Anterior cingulate cortex (tissue), 58 donors: ENCODE measurements at places on chromosomes 11 and 22.

DNA sequence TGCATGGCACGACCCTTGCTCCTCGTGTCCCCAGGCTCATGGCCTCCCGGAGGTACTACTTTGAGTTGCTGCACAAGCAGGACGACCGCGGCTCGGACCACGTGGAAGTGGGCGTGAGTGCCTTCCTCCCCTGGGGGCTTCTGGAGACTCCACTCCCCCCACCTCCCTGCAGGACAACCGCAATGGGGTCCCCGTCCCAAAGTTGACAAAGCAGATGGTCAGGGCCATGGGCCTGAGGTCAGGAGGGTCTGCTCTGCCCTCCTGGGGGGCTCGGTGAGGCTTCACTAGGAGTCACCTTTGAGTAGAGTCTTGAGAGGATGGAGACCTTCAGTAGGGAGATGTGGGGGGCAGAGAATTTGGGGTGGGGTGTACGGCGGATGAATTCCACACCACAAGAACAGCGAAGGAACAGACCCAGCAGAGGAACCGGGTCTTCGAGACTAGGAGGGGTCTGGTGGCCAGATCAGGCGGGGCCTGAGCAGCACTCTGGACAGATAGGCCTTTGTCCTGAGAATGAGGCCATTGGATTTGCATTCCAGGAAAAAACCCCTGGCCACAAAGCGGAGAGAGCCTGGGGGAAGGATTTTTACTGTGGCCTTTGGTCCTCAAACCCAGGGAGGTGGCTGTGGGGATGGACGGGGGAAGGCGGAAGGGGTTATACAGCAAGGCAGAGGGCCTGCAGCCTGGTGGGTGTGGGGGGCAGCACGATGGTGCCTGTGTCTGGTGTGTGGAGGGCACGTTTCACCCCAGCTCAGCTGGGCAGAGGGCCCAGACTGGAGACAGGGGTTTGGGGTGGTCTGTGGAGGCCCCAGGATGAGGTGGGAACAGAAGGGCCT, 4.6 kb downstream of the B4GALNT4 start:
- no peak for DNase-seq

DNA sequence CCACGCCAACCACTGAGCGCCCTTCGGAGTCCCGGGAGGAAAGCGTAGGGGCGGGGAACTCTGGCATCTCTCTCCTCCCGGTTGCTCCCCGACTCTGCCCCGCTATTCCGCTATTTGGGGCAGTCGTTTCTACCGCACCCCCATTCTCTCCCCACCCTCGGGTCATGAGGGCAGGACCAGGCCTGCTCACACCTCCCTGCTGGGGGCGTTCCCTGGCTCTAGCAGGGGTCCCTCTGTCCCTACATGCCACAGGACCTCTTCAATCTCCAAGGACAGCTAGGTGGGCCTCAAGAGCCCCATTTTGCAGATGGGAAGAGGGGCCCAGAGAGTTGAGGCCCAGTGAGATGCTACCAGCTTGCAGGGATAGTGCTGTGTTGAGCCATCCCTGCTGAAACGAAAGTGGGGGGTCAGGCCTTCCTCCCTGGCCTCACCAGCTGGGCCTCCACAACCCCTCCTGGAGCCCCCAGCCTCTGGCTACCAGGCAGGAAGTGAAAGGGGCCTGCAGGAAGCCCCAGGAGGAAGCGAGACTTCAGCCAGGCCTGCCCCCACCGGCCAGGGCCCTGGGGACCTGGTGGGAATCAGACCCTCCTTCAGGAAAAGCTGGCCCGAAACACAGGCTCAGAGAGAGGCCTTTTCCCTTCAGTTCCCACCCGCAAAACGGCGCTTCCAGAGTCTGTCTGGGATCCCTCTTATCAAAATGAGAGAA, 5.5 kb upstream of the SHISA8 start:
- DNase-seq: peak; percentile 22

- DNase-seq: no peak
These were observed 1205.1 kb upstream of the CNTN5 start for GRCh38 chr11:97815667-97816066.

GRCh38 chr11:133104009-133104744, 428.1 kb downstream of the OPCML start:
- no peak for DNase-seq

DNA sequence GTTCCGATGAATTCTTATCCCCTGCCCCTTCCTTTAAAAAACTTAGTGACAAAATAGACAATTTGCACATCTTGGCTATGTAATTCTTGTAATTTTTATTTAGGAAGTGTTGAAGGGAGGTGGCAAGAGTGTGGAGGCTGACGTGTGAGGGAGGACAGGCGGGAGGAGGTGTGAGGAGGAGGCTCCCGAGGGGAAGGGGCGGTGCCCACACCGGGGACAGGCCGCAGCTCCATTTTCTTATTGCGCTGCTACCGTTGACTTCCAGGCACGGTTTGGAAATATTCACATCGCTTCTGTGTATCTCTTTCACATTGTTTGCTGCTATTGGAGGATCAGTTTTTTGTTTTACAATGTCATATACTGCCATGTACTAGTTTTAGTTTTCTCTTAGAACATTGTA, 12.0 kb downstream of the CCND1 start:
- DNase-seq: no peak

DNA sequence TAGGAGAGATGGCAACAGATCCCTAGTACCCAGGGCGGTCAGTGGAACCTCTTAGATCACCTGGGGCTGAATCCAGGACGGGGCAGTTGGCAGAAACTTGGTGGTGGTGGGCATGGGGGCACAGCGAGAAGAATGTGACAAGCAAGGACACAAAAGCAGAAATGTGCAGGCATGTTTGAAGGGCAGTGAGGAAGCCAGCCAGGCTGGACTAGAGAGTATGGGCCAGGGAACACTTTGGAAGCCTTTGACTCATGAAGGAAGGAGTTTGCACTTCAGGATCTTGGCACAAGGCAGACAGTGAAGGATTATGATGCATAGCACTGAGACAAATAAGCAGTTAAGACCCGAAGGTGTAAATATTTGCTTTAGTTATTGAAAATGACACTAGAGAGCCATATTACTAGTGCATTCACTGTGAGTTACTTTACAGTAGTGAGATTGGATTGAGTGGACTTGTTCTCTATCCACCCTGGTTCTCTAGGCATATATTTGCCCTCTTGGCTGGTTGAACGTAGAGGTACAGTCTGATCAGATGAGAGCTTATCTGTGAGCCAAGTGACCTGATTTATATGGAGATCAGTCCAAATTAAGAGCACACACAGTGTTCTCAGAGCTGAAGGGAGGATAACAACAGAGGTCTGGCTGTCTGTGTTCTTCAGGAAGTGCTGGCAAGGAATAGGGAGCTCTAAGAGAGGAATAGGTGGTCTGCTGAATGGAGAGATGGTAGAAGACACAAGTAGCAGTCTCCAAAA, 210.4 kb downstream of the SNX19 start:
- no peak for DNase-seq

DNA sequence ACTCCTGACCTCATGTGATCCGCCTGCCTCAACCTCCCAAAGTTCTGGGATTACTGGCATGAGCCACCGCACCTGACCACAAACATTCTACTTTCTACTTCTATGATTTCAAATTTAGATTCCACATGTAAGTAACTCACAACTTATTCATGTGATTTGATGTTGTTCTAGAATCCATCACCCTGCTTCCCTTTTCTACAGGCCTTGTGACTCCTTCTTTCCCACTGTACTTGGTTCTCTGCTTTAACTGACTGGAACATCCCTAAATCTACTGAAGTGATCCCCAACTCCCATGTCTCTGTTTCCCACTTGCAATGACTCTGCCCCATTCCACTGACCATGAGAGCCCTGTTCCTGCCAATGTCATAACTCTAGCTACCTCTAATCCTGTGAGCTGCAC, 25.7 kb upstream of the MRPL17 start:
- no peak for DNase-seq

DNA sequence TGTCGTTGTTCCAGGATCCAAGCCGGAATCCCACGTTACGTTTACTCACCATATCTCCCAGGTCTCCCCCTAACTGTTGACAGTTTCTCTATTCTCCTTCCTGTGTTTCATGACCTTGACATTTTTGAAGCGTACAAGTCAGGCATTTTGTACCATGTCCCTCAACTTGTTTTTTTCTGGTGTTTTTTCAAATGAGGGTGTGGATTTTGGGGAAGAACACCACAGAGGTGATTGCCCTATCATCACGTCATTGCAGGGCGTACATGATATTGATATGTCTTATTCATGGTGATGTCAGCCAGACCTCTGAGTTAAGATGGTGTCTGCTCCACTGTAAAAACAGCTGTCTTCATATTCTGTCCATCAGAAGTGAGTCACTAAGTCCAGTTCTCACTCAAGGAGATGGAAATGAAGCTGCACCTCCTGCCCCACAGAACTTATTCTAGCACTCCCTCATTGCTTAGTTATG, 28.3 kb upstream of the SOX10 start:
- no peak for DNase-seq

DNA sequence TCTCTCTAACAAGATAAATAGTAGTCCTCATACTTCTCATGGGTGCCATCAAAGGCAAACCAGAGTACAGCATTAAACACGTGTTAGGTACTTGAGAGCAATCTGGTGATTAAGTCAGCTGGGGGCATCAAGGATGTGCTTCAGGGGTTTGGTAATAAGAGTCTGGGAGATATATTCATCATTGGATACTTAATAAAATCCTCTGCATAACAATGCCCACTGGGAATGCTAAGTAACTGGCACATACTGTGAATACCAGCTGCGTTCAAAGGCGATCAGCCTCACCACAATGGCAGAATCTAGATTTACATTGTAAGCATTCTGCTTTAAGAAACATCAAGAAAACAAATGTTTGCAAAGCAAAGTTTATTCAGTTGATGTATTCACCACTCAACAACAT, 268.6 kb upstream of the PITPNB start:
- no peak for DNase-seq

GRCh38 chr22:48532986-48533385, 1294.7 kb downstream of the BRD1 start:
- DNase-seq: no peak

DNA sequence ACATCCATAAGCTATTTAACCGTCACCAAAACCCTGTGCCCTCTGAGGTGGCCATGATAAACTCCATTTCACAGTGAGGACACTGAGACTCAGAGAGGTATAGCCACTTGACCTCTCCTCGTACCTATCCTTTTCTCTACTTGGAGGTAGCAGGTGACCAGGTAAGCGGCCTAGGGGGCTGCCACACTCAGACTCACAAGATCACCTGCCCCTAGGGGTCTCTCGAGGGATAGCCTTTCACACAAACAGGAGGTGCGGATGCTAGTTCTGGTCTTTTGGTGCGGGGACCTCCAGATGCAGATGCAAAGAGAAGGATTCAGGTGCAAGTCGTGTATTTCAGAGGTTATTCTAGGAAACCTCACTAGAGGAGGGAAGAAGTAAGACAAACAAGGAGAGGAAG, 14.6 kb downstream of the MS4A18 start:
- DNase-seq: no peak

DNA sequence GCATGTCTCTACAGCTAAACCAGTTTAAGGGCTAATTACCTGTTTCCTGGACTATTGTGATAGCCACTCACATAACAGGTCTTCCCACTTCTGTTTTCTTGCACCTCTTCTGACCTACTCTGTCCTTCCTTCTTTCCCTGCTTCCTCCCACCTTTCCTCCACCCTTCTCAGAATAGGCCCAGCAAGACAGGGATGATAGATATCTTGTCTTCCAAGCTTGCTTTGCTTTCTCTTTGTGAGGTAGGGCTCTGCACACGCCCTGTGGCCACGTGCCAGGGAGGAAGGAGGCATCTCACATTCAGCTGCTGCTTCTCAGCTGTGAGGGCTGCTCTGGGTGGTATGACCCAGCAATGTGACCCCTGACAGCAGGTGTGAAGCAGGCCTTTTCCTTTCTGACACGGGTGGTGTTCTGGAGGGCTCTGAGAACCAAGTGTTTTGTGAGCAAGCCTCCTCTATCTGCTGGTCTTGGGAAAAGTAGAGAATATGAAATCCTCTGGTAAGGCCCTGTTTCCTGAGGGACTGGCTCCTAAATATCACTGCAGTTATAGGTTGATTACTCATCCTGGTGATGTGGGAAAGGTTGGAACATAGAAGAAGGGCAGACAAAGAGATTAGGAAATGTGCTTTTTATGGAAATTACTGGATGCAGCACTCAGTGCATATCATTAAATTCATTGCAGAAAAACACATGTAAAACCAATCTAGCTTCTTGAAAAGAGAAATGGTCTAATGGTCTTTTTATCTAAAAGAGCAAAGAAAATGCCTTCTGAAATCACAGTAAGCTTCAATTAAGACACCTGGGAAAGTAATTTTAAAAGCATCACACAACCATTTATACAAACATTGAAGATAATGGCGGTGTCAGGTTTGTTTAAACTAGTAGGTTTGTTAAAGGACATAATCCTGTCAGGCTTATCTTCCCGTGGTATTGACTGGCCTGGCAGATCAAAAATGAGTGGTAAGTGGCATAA, 8.5 kb downstream of the AMOTL1 start:
- DNase-seq: no peak

DNA sequence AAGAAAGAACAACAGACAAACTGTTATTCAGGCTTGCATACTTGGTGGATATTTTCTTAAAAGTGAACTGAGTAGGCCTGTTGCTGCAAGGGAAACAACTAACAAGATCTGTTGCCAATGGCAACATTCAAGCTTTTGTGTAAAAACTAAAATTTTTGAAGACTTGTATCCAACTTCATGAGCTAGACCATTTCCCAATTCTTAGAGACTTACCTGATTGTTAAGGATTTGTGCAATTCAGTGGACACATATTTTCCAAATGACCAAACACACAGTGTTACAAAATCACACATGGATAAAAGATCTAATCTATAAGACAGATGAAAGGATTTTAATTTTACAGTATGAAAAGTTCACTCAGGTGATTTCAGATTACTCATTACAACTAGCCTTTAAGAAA, 564.1 kb downstream of the CNTN5 start:
- DNase-seq: no peak

- no peak for DNase-seq
These were observed 59.8 kb downstream of the LUZP2 start for GRCh38 chr11:24556693-24557092.

DNA sequence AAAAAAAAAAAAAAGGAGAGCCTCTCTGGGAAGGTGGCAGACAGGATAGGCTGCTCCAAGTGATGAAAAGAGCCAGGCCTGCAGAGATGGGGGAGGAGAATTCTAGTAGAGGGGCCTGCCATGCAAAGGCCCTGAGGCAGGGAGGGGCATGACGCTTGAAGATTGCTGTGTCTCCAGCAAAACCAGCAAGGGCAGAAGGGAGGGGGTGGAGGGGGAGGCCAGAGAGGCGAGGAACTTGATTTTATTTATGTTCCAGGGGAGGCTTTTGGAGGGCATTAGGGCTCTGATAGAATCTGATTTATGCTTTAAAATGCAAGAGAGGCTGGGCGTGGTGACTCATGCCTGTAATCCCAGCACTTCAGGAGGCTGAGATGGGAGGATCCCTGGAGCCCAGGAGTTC, 16.7 kb upstream of the PACSIN2 start:
- DNase-seq: no peak

- no peak for DNase-seq
These were observed 138.1 kb downstream of the SLC1A2 start for GRCh38 chr11:35281169-35281688.

- no peak for DNase-seq
These were observed 57.0 kb downstream of the PRCP start for GRCh38 chr11:82843057-82843795.

- DNase-seq: no peak
These were observed 181.7 kb upstream of the CCDC90B start for GRCh38 chr11:83467837-83468236.

- no peak for DNase-seq
These were observed 160.6 kb upstream of the BDNF start for GRCh38 chr11:27860811-27861210.
